ENCODE measurements at places on chromosomes 3 and 15.

DNA sequence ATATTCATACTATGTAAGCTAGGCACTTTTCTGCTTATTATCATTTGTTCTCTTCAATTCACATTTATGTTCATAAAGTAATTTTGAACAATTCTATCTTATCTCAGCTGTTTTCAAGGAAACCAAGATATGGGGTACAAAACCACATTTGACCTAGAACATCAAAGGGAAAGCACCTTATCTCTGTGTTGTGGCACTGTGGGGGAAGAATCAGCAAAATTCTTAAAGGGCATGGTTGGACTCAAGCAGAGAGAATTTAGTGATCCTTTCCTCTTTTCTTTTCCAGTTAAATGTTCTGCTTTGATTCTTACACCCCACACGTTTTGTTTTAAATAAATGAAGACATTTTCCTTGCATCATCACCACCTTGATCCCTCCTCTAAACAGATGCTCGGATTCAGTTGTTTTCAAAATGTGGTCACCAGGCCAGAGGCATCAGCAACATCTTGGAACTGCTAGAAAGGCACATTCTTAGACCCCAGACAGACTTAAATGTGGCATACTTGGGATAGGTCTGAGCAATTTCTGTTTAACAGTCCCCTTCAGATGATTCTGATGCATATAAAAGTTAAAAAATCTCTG, 128.4 kb upstream of the TP63 start:
- no peak for DNase-seq

DNA sequence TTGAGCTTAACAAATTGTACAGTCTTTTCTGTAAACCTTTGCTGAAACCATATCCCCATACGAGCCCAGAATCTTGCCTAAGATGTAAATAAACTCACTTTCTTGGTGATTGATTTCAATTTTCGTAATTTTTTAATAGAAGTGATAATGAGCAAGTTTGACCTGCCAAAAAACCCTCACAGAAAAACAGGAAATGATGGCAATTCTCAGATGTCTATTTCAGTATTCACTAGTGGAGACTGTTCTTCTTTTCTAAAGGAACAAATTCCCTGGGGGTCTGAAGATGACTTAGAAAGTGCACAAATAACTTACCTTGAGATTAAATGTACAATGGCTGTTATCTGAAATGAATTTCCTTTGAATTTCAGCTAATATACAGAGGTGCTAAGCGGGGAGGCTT, 116.5 kb upstream of the CMC1 start:
- no peak for DNase-seq

GRCh38 chr3:84906065-84906464, 52.7 kb upstream of the CADM2 start:
- no peak for DNase-seq

DNA sequence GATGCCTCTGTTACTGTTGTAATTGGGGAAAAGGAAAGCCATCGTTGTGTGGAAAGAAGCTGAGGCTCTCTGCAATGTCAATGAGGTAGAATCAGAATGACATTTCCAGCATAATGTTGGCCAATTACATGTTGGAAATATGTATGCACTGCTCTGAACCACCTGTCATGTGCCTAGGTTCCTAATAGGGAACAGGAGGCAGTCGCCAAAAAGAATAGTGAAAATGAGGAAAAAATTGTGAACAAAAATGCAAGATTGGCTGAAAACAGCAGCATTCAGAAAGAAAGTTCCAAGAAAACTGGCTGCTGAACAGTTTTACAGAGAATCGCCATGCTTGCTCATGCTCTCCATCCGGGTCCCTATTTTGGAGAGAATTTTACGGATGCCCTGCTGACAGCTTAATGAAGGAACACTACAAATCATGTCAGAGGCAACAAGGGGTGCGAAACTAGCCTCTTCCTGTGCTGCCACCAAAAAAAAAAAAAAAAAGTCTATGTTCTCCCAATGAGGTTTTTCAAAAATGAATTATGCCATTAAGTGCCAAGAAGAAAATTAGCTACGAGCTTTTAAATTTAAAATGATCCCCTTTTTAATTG, 305.9 kb upstream of the ARRDC4 start:
- DNase-seq = no peak

DNA sequence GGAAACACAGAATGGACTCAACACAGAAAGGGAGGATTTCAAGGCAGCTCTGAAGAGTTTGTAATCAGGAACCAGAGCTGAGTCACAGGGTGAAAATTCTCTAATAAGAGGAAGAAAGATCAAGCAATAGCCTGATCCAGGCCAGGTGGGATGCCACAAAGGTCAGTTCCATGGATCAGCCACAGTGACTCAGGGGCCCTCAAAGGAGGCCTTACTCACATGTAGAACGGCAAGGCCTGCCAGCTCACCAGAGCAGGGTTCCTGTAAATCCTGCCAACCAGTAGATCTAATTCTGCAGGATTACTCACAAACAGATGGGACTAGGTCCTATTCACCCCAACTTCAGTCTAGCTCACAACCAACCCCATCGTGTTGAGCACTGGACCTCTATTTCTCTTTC, 78.3 kb upstream of the PPP2R3A start:
- no peak for DNase-seq

GRCh38 chr15:66860844-66861243, 158.8 kb downstream of the SMAD6 start:
- no peak for DNase-seq

GRCh38 chr3:9157651-9158362, 91.6 kb downstream of the SRGAP3 start:
- DNase-seq = no peak

- DNase-seq = no peak
Measured at GRCh38 chr3:62823461-62824050, 51.7 kb downstream of the CADPS start.

- DNase-seq = no peak
Measured at GRCh38 chr15:39624806-39625205, 43.9 kb downstream of the THBS1 start.

DNA sequence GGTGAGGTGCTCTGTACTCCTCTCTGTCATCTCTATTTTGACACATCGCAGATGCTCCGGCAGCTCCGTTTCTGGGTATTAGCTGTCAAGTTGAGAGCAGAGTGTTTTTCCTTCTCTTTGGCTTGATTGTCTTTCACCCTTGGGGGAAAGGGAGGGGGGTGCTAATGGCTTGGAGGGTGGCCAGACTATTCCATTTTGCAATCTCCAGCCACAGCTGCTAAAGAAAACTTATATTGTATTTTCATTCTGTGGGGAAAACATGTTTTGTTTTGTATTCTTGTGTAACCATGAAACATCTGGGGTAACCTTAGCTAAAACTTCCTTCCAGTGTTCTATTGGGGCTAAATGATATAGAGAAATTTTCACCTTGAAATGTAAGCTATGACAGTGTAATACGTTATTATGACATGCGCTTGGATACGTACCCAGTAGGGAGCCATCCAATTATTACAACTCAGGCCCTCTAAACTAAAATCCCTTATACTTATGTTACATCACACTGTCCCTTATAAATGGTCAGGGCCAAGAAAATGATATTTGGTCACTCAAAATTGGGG, 14.0 kb upstream of the LARP6 start:
- no peak for DNase-seq

- DNase-seq = no peak
Measured at GRCh38 chr3:177051411-177051810, 145.9 kb downstream of the TBL1XR1 start.

GRCh38 chr3:100260081-100260684, 609 bp upstream of the TBC1D23 start:
- DNase-seq = no peak

DNA sequence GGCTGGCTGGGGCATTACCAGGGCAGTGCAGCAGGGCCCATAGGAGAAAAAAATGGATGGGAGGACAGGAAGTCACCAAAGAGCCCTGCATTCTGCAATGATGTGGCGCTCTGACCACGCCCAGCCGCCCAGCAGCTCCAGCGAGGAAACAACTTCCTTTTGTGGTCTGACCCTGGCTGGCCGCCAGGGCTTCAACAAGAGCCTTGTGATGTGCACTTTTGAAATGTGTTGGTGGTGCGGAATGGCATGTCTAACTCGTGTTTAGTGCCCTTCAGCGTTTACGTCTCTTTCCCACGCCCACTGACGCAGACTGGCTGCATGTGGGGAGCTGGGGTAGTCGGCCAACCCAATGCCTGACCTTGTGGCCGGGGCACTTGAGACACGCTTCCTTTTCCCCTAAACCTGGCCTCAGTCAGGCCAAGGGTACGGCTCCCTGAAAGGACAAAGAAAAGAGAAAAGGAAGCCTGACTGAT, 81.9 kb upstream of the CTNNB1 start:
- DNase-seq = peak; percentile 49

- no peak for DNase-seq
Measured at GRCh38 chr15:82958638-82959037, 6.1 kb upstream of the HOMER2 start.

DNA sequence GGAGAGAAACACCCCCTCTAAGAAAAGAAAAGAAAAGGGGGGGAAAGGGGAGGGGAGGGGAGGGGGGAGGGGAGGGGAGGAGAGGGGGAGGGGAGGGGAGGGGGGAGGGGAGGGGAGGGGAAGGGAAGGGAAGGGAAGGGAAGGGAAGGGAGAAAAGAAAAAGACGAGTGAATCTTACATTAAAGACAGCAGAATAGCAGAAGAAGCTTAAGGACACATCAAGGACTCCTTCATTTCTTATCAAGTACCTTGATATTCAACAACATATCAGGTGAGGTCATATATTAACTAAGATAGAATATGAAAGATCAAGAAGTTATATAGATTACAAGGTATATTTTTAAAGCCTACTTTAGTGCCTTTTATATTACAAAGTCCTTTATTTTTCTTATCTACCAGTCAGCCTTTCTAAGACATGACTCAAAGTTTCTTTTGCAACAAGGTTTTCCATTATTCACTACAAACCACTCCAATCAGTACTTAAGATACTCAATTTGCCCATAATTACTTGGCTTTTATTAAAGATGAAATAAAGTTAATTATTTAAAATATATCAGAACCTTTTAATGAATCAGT, 17.7 kb upstream of the AADAC start:
- no peak for DNase-seq

DNA sequence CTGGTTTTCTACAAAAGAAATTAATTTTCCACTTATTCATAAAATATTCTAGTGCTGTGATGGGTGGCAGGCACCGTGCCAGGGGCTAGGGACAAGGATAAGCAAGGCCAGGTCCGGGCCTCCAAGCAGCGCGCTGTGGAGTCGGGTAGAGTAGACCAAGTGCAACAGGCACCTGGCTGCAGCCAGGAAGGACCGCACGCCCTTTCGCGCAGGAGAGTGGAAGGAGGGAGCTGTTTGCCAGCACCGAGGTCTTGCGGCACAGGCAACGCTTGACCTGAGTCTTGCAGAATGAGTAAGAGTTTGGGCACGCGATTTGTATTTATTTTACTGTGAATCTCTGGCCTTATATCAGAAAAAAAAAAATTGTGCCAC, at the start of gene CASR:
Gene CASR (plus strand): TSS at position 148 of the 372 bp plus-strand sequence. CDS start 70,522 bp downstream, outside the sequence.
- DNase-seq = no peak

- DNase-seq = no peak
Measured at GRCh38 chr3:125048282-125048681, 7.5 kb downstream of the HEG1 start.

GRCh38 chr3:20682573-20682972, 496.6 kb upstream of the SGO1 start:
- no peak for DNase-seq

- no peak for DNase-seq
Measured at GRCh38 chr15:50116477-50116876, 2.6 kb downstream of the ATP8B4 start.

DNA sequence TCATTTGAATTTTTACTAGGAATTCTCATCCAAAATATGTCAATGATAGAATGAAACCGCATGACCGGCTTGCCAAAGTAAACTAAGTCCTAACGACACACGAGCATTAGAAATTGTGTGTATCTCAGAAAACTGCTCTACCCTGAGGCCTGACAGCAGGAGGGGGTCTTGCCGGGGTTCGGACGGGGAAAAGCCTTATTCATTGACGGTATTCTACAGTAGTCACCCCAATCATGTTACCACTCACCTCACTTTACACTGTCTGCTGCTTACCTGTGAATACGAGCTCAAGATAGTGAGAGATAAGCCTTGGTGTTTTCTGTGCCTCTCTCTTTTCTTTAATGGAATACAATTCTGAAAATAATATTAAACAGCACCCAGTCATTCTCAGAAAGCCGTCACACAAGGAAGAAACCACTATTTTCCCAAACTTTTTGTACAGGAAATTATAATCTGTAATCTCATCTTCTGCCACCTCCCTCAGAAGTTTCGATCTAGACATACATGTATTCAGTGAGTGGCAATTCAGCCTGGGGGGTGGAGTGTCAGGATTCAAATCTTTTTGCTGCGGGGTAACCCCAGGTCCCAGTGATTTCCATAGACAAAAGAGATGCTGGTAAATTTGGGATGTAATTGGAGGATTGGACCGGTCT, 492 bp upstream of the FAM43A start:
- DNase-seq = no peak

GRCh38 chr15:35728219-35728940, 182.4 kb upstream of the DPH6 start:
- no peak for DNase-seq

GRCh38 chr15:52960283-52960682, 170.1 kb upstream of the ONECUT1 start:
- DNase-seq = no peak
